ENCODE measurements at places on chromosomes 3 and 15.

GRCh38 chr3:30187366-30187765 lies 419.0 kb upstream of the TGFBR2 start:
- no peak for DNase-seq

GRCh38 chr15:48393645-48394506 lies 62.6 kb downstream of the DUT start:
- DNase-seq: no peak

DNA sequence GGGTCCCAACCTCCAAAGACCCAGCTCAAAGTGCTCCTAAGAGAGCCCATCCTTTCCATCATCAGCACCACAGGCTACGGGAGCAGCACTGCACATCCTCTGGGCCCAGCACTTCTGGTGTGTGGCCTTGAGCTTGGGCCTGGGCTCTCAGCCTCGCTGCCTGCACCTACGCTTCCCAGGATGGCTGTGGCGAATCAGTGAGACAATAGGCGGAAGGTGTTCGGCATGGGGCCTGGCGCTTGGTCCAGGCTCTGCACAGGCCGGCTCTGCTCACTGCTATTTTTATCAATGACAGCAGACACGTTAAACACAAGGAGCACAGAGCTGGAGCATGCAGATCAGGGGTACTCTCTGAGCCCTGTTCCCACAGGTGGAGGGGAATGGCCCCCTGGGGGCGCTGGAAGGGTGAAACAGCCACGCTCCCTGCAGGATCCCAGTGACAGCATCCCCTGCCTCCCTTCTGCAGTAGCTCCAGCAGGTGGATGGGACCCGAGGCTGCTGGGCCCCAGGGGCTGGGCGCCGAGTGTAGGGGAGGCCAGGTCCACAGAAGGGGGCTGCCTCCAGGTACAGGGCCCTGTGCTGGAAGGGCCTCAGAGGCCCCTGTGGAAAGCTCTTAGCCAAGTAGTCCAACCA lies 90.0 kb upstream of the RPL32 start:
- no peak for DNase-seq

- no peak for DNase-seq
These were observed 5.6 kb upstream of the CLEC3B start for GRCh38 chr3:45020534-45020933.

- DNase-seq: no peak
These were observed 920.9 kb downstream of the TUSC7 start for GRCh38 chr3:117630469-117630868.

GRCh38 chr15:80560601-80561400 lies 134.3 kb upstream of the ABHD17C start:
- DNase-seq: no peak

DNA sequence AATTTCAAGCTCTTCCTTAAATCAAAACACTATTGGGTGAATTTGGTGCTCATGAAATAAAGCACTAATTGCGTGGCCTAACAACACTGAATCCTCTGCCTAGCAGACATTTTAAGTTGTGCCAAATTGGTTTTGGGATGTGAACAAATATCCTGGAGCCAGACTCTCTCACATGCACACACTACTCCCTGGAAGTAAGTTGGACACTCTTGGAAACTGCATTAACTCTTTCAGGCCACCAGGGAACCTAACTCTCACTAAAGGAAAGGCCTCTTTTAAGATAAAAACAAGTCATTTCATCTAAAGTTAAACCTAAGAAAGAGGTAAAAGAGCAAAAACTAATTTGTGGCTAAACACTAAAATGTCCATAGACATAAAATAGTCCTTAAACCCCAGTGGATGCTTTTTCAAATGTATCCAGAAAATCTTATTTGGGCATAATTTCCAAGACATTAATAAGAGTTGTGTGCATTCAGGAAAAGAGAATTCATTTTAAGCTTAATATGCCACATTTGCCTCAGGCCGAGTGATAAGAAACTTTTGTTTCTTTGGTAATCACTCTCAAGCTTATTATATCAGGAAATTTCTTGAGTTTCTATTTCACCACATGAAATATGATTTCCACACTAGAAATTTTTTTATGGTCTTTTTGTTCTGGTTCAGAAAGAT lies 61.8 kb downstream of the ZBTB20 start:
- DNase-seq: no peak

DNA sequence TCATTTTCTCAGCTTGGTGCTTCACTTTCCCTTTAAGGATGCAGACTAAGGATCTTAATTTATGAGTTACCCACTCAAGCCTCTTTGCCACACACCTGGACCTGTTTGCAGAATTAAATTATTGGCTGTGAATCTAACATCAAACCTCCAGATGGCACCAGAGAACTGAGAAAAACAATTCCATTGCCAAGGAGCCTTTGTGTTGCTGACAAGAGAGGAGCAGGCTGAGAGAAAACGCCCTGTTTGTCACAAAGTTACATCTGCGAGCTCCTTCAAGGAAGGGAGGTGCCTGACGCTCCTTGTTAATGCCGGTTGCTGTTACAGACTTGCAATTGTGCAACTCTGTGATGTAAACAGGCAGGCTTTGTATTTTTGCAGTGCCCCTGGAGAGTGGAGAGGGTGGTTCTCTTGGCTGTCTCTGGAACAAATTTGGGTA lies 36.3 kb upstream of the TMC3 start:
- DNase-seq: peak; percentile 47

DNA sequence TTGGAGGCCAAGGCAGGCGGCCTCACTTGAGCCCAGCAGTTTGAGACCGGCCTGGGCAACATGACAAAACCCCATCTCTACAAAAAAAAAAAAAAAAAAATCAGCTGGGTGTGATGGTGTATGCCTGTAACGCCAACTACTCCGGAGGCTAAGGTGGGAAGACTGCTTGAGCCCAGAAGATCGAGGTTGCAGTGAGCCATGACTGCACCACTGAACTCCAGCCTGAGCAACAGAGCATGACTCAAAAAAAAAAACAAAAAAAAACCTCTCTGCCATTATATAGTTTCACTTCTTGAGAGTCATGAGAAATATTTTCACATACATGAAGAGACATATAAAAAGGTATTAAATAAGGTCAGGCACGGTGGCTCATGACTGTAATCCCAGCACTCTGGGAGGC lies 45.9 kb upstream of the CP start:
- peak; percentile 45 for DNase-seq

DNA sequence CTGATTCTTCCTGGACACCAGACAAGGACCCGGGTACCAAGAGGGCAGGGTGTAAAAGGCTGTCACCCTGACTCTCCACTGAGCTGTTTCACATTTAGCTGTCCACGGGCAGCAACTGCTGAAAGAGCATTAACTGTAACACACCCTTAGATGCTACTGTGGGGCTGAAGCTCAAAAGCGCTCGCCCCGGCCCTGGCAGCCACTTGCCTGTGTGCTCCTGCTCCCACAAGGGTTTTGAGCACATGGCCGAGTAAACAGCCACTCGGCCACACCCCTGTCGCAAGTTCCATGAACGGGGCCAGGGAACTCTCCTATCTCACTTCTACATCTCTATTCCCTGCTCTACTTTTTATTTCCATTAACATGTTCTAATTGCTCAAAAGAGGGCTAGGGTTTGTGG lies 421.7 kb downstream of the TUSC7 start:
- DNase-seq: no peak

GRCh38 chr3:155643581-155644165 lies 101.2 kb downstream of the PLCH1 start:
- no peak for DNase-seq

DNA sequence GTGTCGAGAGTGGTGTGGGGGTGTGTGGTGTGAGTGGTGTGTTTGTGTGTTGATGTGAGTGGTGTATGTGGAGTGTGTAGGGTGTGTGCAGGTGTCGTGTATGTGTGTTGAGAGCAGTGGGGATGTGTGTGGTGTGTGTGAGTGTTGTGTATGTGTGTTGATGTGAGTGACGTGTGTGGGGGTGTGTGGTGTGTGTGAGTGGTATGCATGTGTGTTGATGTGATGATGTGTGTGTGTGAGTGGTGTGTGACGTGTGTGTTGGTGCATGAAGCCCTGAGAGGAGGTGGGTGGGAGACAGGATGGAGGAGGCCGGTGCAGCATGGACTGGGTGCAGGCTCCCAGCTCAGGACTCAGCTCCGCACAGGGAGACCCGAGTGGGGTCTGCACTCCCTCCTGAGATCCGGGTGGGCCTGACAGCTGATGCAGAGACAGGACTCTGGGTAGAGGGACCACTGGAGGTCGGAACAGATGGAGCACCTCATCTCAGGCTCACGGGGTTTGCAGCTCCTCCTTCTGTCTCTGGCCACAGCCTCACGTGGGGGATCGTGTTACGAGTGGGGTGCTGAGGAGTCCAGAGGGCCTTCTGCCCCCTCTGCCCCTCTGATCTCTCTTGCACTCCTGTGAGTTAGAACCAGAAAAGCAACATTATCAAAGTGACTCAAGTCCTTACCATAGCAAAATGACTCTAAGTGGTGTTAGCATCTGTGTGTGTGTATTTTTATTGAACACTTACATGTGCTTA lies 41.3 kb downstream of the ARNT2 start:
- DNase-seq: no peak

DNA sequence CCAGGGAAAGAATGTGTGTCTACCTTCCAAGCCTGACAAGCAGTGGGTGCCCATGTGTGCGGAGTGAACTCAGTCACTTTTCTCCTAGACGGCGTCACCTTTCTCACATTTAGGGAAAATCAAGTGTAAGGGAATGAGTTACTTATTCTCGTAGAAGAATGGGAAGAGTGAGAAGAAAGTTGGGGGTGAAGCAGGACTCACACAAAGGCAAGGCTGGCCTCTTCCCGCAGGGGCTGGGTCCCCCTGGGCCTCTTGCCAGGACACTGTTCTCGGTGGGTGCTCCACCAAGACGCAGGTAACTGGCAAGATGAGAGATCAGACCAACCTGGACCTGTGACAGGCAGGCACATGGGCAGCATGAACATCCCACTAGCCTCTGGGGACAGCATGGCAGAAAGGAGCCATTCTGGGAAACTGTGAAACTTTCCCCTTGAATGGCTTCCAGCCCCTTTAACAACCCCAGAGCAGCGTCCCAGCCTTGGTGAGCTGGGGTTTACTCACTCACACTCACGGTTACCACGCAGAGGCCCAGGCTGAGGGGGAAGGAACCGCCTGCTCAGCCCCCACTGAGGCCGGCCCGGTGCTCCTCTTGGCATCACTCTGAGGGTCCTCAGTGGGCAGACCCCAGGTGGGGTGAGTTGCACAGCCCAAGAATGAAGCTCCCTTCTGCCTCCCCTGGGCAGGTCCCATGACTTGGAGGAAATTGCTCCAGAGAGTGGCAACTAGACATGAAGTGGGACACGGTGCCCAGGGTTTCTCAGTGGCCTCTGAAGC lies 15.0 kb upstream of the SRP14 start:
- peak; percentile 27 for DNase-seq

- DNase-seq: no peak
These were observed 7.5 kb upstream of the HAPLN3 start for GRCh38 chr15:88902846-88903245.

- no peak for DNase-seq
These were observed 1.3 kb downstream of the SLC28A2 start for GRCh38 chr15:45253330-45253729.

DNA sequence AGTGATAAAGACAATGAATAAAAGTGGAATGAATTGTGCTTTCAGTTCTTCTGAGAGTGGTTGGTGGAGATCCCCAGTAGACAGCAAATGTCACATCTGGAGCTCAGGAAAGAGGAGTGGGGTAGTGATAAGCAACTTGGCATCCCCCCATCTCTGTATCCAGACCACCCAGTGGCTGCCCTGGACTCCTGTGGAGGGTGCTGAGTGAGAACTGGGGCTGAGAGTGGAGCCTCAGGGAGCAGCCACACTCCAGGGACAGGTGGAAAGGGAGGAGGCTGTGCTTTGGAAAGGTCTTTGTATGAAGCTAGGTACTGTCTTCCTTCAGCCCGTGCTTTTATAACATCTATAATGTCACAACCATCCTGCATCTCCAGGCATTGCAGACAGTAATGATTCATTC lies 85.6 kb upstream of the RASGRF1 start:
- no peak for DNase-seq

DNA sequence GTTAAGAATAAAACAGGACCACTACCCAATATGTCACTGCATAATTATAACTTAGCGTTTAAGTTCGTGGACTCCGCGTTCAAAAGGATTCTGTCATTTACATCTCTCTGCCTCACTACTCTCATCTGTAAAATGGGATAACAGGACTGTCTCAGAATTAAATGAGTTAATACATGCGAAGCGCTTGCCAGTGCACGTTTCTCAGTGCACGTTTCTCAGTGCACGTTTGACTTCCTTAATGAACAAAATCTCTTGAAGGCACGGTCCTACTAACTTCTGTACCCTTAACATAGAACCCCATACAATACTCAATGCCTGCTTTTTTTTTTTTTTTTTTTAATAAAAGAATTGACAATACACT lies 499 bp downstream of the RABL3 start:
- DNase-seq: no peak

- no peak for DNase-seq
These were observed 82.9 kb downstream of the CHSY1 start for GRCh38 chr15:101168898-101169494.

- no peak for DNase-seq
These were observed 69.1 kb downstream of the MB21D2 start for GRCh38 chr3:192848371-192849233.

GRCh38 chr3:16546186-16547010 lies 32.9 kb upstream of the RFTN1 start:
- no peak for DNase-seq

GRCh38 chr3:67783281-67784250 lies 129.2 kb upstream of the SUCLG2 start:
- DNase-seq: no peak

- DNase-seq: no peak
These were observed 74.3 kb downstream of the LIPC start for GRCh38 chr15:58506064-58506490.

GRCh38 chr3:172113710-172114109 lies 74.3 kb downstream of the FNDC3B start:
- no peak for DNase-seq

DNA sequence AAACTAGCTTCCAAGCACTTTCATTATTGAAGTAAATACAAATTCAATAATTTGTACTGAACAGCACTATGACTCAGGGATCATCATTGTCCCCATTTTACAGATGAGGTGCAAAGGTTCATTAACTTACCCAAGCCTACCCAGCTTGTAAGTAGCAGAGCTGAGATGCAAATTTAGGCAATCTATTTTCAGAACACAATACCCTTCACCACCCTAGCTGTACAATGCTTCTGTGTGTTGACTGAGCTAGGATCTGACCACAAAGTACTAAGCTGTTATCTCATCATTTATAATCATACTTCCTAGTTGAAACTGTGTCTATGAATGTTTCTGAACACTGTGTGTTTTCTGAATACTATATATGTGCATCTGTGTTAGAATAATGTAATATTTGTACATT lies 3.2 kb upstream of the ILDR1 start:
- DNase-seq: peak; percentile 39

GRCh38 chr3:177589911-177590381 lies 392.7 kb upstream of the TBL1XR1 start:
- DNase-seq: no peak

GRCh38 chr3:184373422-184373821 lies 4.6 kb downstream of the THPO start:
- DNase-seq: no peak

DNA sequence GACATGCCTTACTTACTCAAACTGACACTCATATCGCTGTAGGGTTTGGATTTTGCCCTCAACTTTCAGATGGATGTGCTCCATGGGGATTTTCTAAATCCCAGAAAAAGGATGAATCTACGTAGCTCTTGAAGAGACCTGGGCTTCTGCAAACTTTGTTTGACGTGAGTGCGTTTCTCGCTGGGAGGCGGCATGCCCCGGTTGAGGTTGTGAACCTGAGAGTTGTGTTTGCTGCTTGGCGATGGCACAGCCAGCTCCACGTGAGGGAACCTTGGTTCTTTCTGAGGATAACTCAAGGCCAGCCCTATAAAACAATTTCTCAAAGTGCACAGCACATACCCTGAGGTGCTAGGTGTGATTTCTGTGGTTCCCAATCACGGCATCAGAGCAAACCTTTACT lies 209.5 kb downstream of the ADAMTS17 start:
- DNase-seq: no peak

- no peak for DNase-seq
These were observed 44.4 kb downstream of the AQP9 start for GRCh38 chr15:58182460-58183163.
